ENCODE measurements at places on chromosomes 3 and 15.

DNA sequence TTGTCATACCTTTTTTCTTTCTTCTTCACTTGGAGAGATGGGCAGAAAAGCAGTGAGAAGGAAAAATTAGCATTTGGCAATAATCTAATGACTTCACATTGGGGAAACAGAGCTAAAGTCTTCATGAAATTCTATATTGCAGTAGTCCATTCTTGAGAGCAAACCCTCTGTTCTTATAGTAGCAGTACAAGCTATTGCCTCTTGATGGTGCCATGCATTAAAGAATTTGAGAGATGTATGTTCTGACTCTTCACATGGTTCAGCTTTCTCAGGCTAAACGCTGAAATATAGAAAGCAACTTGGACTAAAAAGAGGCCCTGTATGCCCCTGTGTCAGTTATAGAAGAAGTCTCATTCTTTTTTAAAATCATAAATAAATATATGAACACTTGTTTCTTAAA is 36.0 kb downstream of the PHLDB2 start:
- DNase-seq = no peak

GRCh38 chr3:128432971-128433836 is 33.5 kb downstream of the DNAJB8 start:
- no peak for DNase-seq

- DNase-seq = no peak
Observed at GRCh38 chr3:20280257-20280656, 94.3 kb upstream of the SGO1 start.

DNA sequence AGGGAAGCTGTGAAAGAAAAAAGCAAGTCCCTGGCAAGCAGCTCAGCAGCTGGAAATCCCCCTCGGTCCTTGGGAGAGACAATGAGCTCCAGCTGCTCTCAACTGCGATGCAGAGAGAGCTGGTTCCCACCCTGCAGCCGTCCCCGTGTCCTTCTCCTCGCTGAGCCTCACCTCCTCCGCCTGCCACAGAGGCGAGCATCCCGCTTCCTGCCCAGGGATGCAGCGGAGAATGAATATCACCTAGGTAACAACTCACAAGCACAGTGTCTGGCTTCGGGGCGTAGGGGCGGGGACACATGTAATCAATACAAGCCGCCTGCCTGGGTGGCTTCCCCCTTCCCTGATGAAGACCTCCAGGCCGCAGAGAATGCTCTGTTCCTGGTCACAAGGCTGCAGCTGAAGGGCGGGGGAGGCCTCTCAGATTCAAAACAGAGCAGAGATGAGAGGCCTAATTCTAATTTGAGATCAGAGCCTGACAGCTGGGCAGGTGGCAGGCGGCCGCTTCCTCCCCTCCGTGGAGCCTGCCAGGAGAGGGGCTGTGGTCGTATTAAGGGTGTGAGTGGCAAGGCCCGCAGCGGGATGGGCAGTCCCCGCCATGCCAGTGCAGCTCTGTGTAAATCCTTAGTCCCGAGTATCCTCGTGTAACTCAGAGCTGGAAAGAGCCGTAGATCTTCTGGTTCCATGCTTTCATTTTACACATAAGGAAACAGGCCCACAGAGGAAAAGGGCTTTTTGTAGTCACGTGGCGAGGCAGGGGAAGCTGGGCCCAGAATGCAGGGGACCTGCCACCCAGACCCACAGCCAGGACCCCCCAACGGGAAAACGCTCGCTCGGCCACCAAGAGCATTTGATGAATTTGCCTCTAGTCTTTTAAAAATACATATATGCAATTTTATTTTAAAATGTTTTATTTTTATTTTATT is 24.3 kb downstream of the ZDHHC19 start:
- no peak for DNase-seq

DNA sequence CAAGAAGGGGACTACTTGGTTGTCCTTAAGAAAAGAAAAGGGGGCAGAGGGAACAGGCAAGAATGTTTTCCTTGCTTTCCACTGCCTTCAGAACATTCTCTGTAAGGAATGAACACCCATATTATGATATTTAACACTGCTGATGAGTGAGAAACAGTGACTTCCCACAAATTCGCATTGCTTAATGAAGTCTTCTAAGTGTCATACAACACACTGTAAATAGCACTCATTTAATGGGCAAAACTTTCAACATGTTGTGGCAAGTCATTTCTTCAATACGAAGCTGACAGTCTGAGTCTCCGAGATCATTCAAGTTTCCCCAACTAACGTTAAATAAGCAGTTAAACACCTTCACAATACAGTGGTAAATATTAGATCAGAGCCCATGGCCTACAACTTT is 464.4 kb downstream of the SHQ1 start:
- DNase-seq = no peak

- no peak for DNase-seq
Observed at GRCh38 chr15:68431792-68432401, at the start of gene ITGA11. ITGA11 (minus strand) TSS chr15:68432163; CDS start chr15:68432066, 97 bp downstream.

DNA sequence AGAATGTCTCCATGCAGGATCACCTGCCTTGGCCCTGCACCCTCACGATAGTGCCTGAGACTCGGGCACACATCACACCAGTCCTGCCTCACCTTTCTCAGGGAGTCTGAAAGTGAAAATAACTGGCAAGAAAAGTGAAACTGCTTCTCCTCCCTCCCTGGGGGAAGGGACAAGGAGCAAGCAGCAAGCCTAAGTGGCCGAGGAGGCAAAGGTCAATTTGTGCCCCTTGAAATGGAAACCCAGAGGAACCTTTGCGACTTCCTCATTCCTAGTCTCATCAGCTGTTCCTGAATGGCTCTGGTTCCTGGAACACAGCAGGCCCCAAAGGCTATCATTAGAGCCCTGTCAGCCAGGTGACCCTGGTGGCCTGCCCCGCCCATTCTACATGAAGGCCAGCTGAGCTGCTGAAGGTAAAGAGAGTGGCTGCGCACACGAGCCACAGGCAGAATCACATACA is 28.0 kb upstream of the SLCO2A1 start:
- no peak for DNase-seq

GRCh38 chr15:38192496-38192895 is 60.1 kb upstream of the SPRED1 start:
- DNase-seq = no peak

DNA sequence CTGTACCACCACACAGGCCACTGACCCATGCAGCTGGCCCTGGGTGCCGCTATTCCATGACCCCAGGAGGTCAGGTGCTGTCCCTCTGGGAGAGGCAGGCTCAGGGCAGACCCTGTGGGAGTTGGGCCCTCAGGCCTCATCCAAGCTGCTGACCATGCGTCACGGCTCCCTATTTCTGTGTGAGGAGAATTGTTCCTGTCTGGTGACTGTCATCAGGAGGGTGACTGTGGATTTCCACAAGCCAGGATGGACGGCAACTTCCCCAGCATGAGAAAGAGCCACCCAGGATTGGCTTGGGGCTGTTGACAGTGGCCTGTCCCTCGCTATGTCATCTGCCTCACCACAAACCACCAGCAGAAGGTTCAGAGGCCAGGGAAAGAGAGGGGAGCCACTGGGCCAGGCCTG is 41.4 kb downstream of the ZDHHC19 start:
- DNase-seq = no peak

DNA sequence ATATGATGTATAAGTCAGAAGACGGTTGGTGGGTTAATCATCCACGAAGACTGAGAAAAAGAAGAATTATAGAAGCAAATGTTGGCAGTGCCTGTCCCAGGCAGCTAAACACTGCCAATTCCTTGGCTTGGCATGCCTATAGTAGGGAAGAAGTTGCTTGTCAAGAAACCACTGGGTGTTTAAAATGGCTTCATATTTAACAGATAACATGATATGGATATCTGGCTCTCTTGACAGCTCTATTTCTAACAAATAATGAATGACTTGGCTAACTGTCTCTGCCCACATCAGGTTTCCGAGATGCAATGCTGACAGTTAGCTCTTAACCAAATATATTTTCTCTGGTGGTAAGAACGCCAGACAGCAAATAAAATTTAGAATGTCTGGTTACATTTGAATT is 341.7 kb upstream of the KCNMB2 start:
- no peak for DNase-seq

GRCh38 chr3:96863129-96863740 is 48.8 kb downstream of the EPHA6 start:
- peak; percentile 7 for DNase-seq

DNA sequence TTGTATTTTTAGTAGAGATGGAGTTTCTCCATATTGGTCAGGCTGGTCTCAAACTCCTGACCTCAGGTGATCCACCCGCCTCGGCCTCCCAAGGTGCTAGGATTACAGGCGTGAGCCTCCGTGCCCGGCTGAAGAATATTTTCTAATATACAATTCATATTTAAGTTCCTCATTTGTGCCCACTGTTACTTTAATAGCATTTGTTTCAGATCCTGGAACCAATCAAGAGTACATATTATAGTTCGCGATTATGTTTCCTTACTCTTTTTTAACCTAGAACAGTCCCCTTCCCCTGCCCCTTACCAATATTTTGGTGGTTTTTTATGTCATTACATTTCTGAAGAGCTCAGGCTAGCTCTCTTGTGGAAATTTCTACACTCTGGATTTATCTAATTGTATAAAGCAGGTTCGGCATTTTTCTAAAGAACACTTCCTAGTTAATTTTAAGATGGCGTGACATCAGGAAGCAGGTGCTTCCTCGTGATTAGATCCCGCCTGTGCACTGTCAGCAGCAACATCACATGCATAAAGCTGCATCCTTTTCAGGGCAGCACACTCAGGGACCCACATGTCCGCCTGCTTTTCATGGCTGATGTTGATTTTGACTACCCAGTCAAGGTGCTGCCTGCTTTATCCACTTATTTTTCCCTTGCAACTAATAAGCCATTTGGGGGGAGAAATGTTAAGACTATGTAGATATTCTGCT is 88.7 kb upstream of the EPHB3 start:
- no peak for DNase-seq

- DNase-seq = no peak
Observed at GRCh38 chr3:123301331-123302184, 99.8 kb downstream of the SEC22A start.

GRCh38 chr3:149188494-149188893 is 33.1 kb downstream of the CP start:
- DNase-seq = no peak

DNA sequence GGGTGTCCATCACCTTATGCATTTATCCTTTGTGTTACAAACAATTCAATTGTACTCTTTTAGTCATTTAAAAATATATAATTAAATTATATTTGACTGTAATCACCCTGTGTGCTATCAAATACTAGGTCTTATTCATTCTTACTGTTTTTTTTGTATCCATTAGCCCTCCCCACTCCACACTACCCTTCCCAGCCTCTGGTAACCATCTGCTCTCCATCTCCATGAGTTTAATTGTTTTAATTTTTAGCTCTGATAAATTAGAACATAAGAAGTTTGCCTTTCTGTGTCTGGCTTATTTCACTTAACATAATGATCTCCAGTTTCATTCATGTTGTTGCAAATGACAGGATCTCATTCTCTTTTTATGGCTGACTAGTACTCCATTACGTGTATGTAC is 16.8 kb downstream of the C3orf20 start:
- DNase-seq = no peak

GRCh38 chr15:81813215-81813614 is 232.6 kb downstream of the MEX3B start:
- no peak for DNase-seq

- DNase-seq = no peak
Observed at GRCh38 chr3:67289626-67290025, 291.5 kb downstream of the KBTBD8 start.

GRCh38 chr3:31268868-31269267 is 263.9 kb upstream of the STT3B start:
- DNase-seq = no peak

- DNase-seq = no peak
Observed at GRCh38 chr3:72319194-72320094, 528.8 kb downstream of the SHQ1 start.

- DNase-seq = no peak
Observed at GRCh38 chr3:51057121-51057520, 328.0 kb upstream of the MANF start.

DNA sequence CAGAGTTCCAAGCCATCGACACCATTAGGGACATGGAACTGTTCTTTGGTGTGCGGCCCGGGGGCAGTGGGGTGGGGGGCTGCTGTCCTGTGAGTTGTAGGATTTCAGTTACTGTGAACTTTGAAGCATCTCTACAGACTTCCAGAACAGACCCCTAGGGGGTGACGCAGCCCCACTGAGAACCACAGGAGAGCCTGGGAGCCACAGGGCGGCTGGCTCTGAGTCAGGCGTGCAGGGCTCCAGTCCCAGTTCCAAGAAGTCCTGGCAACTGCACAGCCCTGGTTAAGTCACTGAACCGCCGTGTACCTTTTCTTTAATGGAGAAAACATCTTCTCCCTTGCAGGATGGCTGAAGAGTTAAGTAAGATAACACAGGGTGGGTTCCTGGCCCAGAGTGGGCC is 23.5 kb upstream of the LRTM1 start:
- peak; percentile 82 for DNase-seq

- peak; percentile 49 for DNase-seq
Observed at GRCh38 chr3:89300981-89301380, 193.6 kb downstream of the EPHA3 start.

DNA sequence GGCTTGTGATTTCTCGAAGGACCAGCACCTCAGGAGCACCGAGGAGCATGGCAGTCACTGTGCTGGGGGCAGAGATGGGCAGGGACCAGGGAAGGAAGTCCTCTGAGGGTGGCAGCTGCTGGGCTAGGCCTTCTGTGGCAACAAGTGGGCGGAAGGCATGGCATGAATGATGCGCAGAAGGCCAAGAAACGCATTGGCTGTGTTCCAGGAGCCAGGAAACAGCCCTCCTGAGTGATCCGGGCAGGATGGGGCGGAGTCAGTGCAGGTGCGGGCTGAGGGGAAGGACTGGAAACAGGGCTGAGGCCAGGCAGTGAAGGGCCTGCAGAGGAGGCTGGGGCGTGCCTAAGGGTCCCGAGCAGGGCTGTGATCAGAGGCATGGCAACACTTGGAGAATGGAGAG is 23.6 kb downstream of the MRPS11 start:
- DNase-seq = no peak

DNA sequence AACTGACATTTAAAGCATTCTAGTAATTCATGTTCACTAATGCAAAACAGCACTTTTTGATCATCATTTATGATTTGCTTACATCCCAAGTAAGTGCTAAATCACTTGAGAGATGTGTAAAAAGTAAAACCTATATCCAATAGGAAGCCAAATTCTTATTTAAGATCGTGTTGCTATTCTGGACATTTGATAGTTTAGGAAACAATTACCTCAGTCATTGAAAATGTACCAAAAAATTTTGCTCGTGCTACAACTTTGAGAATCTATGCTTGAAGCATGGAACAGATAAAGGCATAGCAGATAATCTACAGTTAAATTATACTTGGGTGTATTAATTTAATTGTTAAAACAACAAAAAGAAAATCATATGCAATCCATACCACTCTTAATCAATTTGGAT is 571.6 kb upstream of the NR2F2 start:
- DNase-seq = no peak

DNA sequence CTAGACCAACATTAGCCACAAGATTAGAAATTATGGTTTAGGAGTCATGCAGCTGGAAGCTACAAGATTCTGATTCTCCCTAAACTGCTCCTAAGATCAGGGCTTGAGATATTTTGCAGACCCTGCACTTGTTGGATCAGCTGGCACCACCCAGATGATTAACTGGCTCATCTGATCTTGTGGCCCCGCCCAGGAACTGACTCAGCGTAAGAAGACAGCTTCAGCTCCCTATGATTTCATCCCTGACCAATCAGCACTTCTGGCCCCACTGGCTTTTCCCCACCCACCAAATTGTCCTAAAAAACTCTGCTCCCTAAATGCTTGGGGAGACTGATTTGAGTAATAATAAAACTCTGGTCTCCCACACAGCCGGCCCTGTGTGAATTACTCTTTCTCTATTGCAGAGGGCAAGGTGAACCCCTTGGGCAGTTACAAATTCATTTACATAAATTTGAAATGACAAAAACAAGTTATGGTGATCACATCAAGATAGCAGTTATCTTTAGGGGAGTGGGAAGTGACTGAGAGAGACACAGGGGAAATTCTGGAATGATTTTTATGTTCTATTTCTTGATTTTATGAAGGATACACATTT is 76.5 kb downstream of the CD200R1L start:
- DNase-seq = no peak
